ENCODE measurements at places on chromosomes 7 and 10.

DNA sequence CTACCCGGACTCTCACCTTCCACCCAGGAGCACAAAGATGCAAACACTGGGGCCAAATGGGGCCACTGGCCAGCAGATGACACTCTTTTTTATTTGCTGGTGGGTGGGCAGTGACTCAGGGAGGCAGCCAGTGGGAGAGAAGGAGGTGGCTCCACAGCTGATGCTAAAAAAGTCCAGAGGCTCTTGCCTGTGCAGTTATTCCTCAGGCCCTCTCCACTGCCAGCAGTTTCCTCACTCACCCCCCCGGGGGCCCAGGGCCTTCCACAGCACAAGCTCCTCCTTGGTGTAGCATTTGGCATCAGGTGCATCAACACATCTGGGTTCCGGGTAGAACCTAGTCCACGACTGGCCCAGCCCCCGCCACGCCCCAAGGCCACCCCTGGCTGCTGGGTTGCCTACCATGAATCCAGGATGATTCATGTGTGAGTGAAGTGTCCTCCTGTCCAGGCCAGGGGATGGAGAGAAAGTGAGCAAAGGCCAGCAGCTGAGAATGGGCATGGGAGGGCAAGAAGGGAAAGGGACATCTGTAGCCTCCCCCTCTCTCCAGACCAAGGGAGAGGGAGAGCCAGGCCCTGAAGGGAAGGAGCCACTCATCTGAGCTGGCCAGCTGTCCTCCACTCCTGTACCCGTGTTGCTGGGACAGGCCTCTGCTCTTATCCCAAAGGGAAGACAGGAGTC lies 1.7 kb upstream of the KCNH2 start:
- DNase-seq, result no peak

GRCh38 chr7:150363872-150364271 lies 4.8 kb upstream of the REPIN1 start:
- DNase-seq, result no peak

GRCh38 chr10:53699231-53699630 lies 926.6 kb upstream of the MBL2 start:
- DNase-seq, result no peak

DNA sequence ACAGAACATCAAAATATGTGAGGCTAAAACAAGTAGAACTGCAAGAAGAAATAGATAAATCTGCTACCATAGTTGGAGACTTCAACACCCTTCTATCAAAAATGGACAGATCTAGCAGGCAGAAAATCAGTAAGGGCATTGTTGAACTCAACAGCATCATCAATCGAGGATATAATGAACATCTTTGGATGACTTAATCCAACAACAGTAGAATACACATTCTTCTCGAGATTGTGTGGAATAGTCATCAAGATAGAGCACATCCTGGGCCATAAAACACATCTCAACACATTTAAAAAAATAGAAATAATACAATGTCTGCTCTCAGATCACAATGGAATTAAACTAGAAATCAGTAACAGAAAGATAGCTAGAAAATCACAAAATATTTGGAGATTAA lies 9.9 kb downstream of the IGFBP1 start:
- no peak for DNase-seq

All from activated naive CD8-positive, alpha-beta T cell treated with anti-CD3 and anti-CD28 coated beads for 36 hours (primary cell).